Stimulated activated CD8-positive, alpha-beta memory T cell treated with anti-CD3 and anti-CD28 coated beads, Interleukin-2, amount 100 ng/mL, for 1 hour (primary cell): ENCODE measurements at places on chromosomes 4 and X.

GRCh38 chrX:150063674-150064073, 125.4 kb upstream of the EOLA2 start:
- DNase-seq, result no peak

- no peak for DNase-seq
Measured at GRCh38 chrX:71997320-71997719, 86.7 kb downstream of the NHSL2 start.

GRCh38 chrX:97616883-97617530, 733.3 kb downstream of the RPA4 start:
- no peak for DNase-seq

GRCh38 chrX:41234962-41235361, 99.0 kb upstream of the DDX3X start:
- no peak for DNase-seq

- DNase-seq, result no peak
Measured at GRCh38 chr4:6938647-6939271, 29.1 kb downstream of the TBC1D14 start.

GRCh38 chr4:89836897-89837384, at the start of gene SNCA:
Gene SNCA, minus strand, starts transcription at chr4:89837161. Its CDS starts 1,494 bp downstream, at chr4:89835667.
- DNase-seq, result no peak

DNA sequence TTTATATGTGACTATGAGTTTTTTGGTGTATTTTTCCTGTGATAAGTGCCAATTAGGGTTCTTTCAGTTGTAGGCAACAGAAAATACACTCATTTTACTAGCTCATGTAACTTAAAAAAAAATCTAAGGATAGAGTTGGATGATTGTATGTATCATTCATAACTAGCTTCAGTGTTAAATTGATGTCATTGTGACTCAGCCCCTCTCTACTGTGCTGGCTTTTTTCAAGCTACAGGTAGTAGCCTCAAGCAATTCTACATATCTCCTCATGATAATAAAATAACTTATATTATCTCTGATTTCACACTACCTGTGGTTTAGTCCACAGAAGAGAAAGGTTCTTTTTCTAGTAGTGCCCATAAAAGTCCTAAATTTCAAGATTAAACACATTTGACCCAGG, 11.9 kb downstream of the WDR17 start:
- DNase-seq, result no peak

DNA sequence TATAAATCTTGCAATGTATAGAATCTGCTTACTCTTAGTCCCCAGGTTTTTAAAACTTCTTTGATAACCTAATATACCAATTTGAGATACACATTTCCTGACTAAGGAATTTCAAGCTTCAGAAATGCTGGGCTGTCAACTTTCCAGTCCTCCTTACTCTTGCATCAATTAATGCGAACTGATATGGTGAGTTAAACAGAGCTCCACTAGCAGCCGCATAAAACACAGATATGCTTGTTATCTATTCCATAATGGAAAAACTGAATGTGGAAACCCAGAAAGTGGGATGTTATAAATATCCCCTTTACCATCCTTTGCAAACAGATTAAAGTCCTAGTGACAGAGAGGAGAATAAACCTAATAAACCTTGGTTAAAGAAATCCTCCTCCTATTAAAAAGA, 1913.7 kb downstream of the STIM2 start:
- DNase-seq, result no peak

DNA sequence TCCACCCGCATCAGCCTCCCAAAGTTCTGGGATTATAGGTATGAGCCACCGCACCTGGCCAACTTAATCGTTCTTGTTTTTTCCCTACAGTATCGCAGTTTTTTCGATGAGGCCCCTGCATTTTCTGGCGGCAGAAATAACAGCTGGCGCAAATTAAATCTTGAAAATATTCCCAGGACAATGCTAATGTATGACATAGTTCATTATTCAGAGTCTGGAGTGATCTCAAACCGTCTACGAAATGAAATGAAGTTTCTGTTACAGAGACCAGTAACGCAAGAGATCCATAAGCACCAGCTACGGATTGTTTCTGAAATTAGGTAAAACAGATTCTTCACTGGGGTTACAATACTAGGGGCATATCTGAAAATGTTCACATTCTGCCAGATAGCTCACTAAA, 27.3 kb downstream of the CXorf58 start:
- DNase-seq, result no peak
